ENCODE measurements at places on chromosomes 1 and 21.

- DNase-seq: no peak
These were observed 220.7 kb upstream of the VAMP3 start for GRCh38 chr1:7550261-7550865.

- DNase-seq: no peak
These were observed 31.7 kb upstream of the CLDN14 start for GRCh38 chr21:36511484-36512220.

DNA sequence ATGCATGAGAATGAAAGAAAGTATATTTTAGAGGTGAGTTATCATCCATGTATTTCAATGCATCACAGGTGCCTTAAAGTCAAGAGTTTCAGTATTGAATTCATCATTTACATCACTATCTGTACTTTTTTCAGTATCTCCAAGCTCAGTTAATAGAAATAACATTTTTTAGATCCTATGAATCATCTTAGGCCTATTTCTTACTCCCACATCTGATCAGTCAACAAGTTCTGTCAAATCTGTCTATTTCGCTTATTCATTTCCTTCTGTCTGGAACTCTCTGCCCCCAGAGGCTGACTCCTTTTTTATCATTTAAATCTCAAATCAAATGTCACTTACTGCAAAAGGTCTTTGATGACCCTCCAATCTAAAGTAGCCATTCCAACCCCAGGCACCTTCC, 295.2 kb downstream of the LRRC7 start:
- DNase-seq: no peak

- DNase-seq: no peak
These were observed 172.9 kb upstream of the RUNX1 start for GRCh38 chr21:35222021-35222420.

DNA sequence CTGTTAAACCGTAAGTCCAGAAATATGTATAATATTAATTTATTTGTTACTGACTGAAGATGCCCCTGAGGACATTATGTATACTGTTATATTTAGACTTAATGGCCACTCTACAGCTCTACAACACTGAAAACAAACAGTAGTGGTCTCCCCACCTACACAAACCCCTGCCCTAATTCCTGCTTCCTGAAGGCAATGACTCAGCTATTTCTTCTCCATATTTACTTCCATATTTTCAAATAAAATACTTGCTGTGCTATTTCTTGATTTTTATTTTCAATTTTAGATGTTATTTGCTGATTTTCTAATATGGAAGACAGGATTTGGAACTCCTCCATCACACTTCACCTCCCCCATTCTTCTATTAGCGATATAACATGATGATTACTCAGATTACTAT, 97.6 kb downstream of the PCNX2 start:
- DNase-seq: no peak

GRCh38 chr1:229410692-229411433, 23.0 kb downstream of the ACTA1 start:
- DNase-seq: peak; percentile 2

DNA sequence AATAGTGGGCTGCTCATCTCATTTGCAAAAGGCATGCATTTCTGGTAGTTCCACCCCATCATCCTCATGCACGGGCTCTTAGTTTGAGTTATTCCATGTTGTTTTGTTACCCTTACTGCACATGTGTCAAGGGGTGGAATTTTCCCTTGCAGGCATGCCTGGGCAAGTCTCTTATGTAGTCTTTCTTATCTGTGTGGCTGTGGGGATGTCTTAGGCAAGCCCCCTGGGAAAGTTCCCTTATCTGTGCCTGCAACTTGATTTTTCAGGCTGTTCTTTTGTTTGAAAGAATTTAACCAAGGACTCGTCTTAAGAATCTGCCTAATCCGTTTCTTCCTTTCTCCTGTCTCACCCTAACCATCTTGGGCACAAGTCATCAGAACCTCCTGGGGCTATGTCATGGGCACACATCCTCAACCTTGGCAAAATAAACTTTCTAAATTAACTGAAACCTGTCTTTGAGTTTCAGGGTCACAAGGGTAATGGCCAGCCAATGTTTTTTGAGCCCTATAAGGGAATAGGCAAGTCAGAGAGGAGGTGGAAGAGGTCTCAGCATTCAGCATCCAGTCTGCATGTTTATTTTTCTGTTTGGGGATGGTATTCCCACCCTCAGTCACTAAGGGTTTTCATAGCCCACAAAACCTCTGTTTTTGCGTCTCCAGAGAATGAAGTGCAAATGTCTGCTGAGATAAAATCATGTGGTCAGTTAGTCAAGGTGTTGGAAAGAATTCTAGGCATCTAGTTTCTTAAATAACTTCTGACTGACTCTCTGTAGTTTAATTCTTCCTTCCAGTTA, 579.7 kb downstream of the PLA2G4A start:
- no peak for DNase-seq

DNA sequence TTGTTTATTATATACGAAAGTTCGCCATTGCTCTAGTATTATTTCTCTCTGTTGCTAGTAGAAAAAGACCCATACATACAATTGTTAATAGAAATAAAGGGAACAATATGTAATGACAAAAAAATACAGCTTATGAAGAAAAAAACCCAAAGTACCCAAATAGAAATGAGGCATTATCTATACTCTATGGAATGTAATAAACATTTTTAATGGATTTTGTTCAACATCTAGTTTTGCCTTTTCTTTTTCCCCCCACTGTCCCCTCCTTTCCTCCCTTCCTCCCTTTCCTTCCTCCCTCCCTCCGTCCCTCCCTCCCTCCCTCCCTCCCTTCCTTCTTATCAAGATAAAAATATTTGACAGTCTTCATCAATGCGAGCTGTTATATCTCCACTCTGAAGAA, 81.5 kb upstream of the NEK7 start:
- DNase-seq: no peak

- no peak for DNase-seq
These were observed 121.0 kb upstream of the IRF2BP2 start for GRCh38 chr1:234730770-234731568.

DNA sequence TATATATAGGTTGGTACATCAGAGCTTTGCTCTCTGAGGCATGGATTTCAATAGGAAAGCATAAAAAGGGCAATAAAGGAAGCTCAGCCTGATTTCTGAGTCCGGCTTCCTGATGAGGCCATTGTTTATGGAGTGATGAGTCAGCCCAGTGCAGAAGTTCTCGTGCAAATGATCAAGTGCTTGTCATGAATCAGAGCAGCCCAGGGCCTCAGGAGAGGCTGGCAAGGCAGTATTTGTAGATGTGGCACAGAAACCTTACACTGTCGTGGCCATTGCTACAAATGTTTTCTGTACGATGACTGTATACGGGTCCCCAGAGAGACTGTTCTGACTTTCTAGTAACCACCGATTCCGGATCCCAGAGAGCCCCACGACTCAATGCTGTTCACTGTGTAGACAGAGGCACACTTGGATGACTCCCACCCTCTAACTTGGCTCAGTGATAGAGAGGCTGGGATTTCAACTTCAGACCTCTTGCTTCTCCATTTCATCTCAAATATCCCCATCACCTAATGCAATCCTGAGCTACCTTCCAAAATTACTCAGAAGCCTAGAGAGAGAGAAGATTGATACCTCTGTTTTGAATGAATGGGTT, 26.8 kb downstream of the UMODL1 start:
- no peak for DNase-seq

DNA sequence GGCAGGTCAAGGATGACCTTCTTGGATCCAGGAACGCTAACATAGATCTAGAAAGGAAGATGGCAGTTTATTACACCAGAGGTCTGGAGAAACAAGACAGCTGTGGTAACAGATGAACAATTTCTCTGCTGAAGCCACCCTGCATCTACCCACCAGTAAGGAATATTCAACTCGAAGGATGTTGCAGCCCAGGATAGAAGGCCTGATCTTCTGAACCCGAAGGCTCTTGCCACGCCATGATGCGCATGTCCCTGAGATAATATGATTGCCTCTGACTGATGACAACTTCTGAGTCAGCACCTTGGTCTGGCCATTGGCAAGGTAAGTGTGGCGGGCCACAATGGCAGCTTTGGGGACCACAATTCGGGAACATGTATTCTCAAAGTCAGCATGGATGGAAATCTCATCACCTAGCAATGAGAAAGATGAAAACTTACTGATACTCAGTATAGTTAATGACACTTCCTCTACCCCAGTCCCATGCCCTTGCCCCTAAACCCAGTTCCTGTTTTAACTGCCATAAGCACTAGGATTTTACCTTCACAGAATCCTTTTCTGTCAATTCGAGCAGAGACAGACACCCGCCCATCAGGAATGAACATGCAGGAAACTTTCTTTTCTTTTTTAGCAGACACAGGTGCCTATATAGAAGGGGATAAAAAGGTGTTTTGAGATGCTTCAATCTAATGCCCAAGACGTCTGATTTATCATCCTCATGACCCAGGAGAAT, 1.8 kb downstream of the TXNIP start:
- DNase-seq: no peak

GRCh38 chr21:41419921-41420862, 5.8 kb upstream of the MX1 start:
- no peak for DNase-seq

- no peak for DNase-seq
These were observed 37.2 kb upstream of the DDAH1 start for GRCh38 chr1:85502171-85502570.

DNA sequence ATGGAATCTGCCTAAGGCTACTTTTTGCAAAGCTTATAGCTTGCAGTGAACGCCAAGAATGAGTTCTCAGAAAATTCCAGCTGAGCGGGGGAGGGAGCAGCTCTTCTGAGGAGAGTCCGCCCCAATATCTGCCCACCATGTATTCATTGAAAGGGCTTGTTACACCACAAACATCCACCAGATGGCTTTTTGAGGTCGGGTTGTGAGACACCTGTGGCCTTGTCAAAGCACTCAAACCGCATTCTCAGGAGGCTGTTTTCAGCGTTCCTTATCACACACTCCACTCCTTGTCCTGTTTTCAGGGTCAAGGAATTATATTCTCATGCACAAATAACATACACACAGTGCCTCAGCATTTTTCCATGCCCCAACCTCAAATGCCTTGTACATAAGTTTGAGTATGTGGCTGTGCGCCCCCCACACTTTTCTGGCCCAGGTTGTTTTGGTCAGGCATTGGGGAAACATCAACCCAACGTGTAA, 3.9 kb upstream of the C4BPB start:
- peak; percentile 35 for DNase-seq

- no peak for DNase-seq
These were observed 7.3 kb downstream of the HENMT1 start for GRCh38 chr1:108653431-108654105.
